ENCODE measurements at places on chromosomes 3 and 15. TPM values are rescaled to one million over a fixed set of nuclear protein-coding genes. Genes with fewer than 3 reads are reported as not detected.

DNA sequence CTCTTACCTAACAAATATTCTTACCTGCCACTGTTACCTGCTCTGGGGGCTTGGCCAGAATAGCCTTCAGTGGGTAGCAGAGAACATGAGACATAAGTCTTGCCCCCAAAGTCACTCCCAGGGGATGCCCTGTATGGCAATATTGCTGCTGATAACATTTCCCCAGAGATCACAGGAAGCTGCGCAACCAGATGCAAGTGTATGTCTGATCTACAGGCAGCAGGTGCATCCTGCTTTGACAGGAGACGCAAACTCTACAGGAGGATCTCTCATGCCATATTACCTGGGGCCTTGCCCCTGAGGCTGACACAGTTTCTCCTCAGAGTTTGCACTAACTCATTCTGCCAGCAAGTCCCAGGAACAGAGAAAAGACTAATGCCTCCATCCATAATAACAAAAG lies 174.4 kb upstream of the LPP start:
- no peak for DNase-seq

Gene ACP3
- 1.1 TPM for total RNA-seq

Gene RGMA
- total RNA-seq: 27.0 TPM

DNA sequence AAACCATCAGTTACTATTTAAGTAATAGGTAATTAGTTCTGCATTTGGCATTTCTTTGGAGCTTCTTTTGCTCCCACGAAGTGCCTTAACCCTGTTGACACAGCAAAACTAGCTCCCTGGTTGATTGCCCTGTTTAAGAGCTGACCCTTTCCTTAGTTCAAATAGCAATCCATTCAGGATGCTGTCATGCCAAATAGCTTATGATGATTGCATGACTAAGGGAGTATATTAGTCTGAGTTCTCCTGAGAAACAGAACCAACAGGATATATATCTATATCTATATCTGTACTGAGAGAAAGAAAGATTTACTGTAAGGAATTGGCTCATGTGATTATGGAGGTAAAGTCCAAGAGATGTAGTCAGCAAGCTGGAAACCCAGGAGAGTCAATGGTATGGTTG lies 50.3 kb upstream of the SPRED1 start:
- DNase-seq: no peak
